Astrocyte (in vitro differentiated cells and primary cell): ENCODE measurements at places on chromosomes 3 and 15.

DNA sequence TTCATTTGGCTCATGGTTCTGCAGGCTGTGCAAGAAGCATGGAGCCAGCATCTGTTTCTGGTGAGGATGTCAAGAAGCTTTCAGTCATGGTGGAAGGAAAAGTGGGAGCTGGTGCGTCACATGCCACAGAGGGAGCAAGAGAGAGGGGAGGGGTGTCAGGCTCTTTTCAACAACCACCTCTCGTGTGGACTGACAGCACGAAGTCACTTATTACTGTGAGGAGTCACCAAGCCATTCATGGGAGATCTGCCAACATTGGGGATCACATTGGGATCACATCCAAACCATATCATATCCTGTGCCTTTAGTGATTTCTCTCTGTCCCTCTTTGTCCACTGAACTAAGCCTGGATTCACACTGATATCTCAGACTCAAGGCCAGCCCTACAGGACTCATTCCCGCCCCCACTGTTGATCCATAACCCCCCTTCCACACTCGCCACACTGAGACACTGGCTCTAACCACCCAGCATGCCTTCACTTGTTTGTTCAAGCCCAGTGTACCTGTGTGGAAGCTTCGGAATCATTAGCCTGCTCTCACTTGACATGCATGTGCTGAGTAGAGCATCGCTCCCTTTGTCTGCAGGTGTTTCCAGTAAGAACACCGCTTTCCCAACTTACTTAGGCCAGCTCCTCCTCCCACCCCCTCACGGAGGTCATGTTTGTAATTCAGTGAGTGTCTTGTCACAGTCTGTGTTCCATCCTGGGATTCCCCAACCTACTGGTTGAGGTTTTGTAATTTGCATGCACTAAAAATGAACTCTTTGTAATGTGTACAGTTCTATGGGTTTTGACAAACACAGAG, 132.2 kb downstream of the KLF13 start:
- no peak for DNase-seq

- DNase-seq, result no peak
Measured at GRCh38 chr3:39094851-39095677, 12.4 kb downstream of the GORASP1 start.

GRCh38 chr3:42148086-42148848, 57.1 kb downstream of the TRAK1 start:
- DNase-seq, result no peak

GRCh38 chr15:52378746-52379394, 83.3 kb upstream of the MYO5C start:
- DNase-seq, result no peak

- no peak for DNase-seq
Measured at GRCh38 chr3:187458921-187459320, 90.7 kb downstream of the RTP4 start.

DNA sequence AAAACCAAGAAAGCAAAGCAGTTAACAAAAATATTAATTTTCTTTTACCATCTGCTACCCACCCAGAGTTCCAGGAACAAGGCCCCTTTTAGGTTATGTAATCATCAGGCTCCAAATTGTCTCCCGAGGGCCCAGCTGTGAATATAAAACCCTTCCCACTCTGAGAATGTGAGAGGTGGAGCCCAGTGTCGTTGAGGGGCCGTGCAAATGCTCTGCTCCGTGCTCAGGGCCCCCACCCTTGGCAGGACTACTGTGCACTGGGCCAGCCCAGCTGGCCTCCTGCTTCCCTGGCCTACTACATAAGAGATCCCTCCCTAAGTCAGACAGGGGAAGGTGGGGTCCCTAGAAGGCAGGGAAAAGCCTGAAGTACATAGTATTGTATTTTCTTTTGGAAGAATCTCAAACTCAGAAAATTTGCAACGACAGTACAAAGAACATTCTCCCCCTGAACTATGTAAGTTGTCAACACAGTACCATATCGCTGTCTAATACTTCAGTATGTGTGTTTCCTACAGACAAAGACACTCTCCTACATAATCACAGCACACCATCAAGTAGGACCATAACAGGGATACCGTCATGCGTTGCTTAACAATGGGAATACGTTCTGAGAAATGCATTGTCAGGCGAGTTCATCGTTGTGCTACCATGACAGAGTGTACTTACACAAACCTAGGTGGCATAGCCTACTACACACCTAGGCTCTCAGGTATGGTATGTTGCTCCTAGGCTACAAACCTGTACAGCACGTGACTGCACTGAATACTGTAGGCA, 4.4 kb upstream of the CLEC3B start:
- no peak for DNase-seq

DNA sequence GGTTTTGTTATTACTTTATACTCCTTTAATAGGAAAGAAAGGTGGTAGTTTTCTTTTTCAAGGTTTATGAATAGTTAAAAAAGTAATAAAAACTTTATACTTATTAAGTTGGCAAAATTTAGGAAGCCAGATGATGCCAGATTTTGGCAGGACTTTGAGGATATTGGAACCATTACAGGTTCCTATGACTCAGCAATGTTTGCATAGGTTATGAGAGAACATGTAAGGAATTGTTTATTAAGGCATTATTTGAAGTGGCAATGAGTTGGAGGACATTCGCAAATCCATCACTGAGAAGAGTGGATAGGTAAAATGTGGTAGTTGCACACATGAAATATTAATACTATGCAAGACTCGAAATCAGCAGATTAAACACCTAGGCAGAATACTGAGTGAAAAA, 29.9 kb downstream of the CDAN1 start:
- peak; percentile 22 for DNase-seq

DNA sequence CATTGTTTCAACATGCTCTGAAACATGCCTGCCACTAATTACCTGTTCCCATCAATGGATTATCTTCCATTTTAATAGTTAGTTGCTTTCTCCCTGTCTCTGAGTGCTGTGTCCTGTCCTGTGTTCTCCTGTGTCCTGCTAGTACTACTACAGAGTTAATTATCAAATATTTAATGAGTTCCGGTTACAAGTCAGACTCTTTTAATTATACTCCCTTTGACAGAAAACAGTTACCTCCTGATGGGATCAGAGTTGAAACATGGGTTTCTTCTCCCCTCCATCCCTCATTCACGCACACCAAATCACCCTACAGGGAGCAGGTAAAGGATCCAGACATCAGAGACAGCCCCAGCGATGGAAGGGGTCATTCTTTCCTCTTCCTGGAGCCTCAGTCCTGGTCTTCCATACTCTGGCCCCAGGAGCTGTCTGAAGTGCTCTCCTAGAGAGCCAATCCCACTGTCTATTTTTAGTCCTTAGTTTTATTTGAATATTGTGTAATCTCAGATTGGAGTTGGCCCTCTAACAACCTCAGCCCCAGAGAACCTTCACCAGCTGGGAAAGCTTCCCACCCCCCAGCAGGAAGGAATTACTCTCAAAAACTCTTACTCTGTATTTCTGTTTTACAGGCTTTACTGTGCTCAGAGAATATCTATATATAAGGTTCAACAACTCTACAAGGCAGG, 137.0 kb upstream of the C2CD4B start:
- DNase-seq, result no peak

DNA sequence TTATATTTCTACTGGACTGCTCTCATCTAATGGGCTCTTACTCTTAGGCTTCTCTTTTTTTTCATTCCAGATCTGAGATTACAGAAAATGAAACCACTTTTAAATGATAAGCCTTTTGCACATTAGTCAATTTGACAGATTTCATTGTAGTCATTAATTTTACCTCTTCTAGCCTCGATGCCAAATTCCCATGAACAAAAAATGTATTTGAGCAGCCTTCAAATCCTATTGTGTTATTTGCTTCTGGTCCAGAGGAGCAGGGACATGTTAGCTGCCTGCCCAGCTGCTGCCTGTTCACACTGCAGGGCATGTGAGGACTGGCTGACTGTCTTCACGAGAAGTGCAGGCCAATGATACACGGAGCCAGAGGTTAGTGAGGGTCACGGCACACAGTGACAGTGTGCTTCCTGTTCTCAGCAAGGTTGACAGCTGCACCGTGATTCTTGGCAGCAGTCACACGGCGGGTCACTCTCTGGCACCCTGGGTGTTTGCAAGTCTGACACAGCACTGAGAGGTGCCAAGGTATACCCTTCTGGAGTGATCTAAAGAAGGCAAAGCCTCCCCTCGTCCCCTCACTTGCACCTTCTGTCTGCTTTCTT, 40.8 kb downstream of the KAT2B start:
- peak; percentile 19 for DNase-seq

DNA sequence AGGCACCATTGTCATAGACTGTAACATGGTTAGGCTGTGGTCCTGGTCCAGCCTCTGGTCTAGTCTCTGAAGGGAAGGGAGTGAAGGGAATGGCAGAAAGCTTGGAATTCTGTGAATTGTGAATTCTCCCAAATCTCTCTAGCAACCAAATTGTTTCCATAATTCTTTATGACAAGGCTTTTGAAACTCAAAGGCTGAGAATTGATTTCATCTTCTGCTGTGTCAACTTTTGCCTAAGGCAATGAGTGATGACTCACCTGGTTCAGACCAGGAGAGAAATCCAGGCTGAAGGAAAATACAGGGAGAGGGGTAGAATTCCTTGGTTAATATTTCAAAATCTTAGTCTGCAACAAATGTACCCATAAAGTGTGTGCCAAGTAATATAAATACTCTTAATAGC, 82.6 kb upstream of the ADPGK start:
- no peak for DNase-seq

- no peak for DNase-seq
Measured at GRCh38 chr3:101972430-101973162, 123.3 kb downstream of the NFKBIZ start.

GRCh38 chr3:159866201-159866746, 122.4 kb upstream of the IL12A start:
- peak; percentile 41 for DNase-seq

GRCh38 chr3:13024765-13025065, 48.5 kb downstream of the IQSEC1 start:
- no peak for DNase-seq

GRCh38 chr15:89111961-89112340, 23.7 kb downstream of the ABHD2 start:
- DNase-seq, result no peak
